ENCODE measurements at places on chromosomes 11 and 22.

- DNase-seq: no peak
Measured at GRCh38 chr11:106585061-106585460, 433.2 kb downstream of the GUCY1A2 start.

- DNase-seq: peak; percentile 19
Measured at GRCh38 chr11:32118025-32118974, 27.4 kb downstream of the RCN1 start.

- DNase-seq: peak; percentile 22
Measured at GRCh38 chr22:38305471-38306448, 11.5 kb downstream of the CSNK1E start.

DNA sequence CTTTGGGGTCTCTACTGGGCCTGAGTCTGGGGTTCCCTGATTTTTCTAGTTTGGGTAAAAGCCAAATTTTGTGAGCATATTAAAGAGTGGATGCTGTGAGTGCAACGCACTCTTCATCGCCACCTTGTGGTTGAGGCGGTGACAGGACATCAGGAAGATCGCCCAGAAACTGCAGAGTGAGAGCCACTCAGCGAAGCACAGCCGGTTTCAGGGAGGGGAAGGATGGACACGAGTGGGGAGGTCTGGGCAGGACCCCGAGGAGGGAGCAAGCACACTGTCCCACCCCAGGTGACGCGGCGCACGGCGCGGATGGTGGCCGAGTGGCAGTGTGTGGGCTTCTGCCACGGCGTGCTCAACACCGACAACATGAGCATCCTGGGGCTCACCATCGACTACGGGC is 9.1 kb downstream of the SELENOO start:
- DNase-seq: no peak

GRCh38 chr11:127109796-127110480 is 109.4 kb upstream of the KIRREL3 start:
- DNase-seq: no peak

DNA sequence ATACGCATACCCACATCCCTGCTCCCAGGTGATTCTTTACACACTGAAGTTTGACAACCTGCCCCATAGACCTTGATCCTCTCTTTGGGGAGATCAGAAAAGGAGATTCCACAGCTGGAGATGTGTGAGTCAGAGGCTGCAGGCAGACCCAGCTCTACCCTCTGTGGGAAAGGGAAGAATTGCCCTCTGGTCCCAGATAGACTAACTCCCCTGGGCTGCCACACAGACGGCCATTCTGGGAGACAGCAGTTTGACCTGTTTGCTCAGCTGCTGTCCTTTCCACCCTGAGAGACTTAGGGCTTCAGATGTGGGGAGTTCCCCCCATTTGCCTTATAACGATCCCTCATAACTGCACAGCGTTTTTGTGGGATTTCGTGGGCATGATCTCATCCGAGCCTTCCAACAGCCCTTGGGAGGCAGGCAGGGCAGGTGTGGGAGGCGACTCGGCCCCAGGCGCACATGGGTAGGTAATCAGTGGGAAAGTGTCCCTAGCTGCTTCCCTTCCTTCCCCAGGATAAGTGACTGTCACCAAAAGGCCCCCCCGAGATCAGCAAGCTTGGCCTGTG is 14.1 kb downstream of the FAM83F start:
- DNase-seq: no peak

GRCh38 chr11:11169715-11170351 is 183.2 kb downstream of the CSNK2A3 start:
- no peak for DNase-seq

DNA sequence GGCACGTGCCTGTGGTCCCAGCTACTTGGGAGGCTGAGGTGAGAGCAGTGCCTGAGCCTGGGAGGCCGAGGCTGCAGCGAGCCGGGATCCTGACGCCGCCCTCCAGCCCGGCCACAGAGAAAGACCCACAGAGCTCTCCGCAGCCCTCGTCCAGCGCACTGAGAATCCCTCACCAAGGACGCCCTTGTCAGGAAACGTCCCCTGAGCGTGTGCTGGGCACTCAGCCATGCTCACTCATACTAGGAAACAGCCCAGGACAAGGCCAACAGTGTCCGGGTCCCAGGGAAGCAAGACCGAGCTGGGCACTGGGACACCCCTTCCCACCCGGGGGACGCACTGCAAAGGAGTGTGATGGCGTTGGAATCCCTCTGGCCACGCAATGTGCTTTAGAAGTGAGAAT is 14.5 kb downstream of the DEAF1 start:
- no peak for DNase-seq

DNA sequence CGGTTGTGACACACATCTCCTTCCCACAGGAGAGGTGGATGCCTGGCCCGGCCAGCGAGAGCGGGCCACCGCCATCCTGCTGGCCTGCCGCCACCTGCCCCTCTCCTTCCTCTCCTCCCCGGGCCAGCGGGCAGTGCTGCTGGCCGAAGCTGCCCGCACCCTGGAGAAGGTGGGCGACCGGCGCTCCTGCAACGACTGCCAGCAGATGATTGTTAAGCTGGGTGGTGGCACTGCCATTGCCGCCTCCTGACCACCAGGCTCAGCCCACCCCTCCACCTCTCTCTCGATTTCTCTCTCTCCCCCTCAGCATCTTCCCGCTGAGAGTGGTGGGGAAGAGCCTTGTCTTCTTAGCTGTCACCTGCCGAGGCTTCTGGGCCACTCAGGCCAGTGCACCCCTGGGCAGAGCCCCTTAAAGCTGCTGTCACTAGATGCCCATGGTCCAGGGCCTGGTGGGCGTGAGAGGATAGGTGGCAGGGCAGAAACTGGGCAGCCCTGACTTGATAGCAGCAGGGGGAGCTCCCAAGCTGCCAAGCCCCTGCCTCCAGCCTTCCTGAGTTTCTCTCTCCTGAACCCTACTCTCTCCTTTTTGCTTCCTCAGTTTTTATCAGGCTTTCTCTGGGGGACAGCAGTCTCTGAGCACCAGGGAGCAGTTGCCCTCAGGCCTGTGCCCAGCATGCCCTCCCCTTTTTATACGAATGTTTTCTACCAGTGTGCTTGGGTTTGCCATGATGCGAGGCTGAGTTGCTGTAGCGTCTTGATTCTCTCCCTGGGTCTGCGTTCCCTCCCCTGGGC is 9.3 kb downstream of the SHISA8 start:
- DNase-seq: no peak

DNA sequence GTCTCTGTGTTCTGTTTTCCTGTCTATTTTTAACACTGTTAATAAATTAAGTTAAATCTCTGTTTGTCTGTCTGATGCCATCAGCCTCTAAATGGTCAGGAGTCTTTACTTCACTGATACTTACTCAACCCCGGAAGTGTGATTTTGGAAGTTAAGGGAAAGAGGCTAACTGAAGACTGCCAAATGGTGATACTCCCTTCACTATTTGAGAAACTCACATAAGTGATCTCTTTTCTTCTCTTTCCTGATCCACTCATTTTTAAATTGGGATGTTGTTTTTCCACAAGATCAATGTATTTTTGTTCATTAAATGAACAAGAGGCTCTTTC is 389 bp upstream of the CASP12 start:
- no peak for DNase-seq

DNA sequence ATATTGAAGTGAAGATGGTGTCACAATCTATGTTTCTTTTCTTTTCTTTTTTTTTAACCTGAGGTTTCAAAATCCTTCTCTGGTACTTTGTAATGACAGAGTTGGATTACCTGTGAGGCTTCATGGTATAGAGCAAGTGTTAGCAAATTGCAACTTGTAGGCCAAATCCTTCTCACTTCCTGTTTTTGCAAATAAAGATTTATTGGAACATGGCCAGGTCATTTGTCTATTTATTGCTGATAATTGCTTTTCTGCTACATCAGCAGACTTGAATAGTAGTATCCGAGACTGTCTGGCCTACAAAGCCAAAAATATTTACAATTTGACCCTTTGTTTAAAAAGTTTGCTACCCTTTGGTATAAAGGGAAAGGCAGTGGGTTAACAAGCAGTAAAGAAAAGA is 1059.4 kb upstream of the CCDC90B start:
- DNase-seq: no peak

- no peak for DNase-seq
Measured at GRCh38 chr11:75667255-75667830, 1.5 kb downstream of the MAP6 start.

GRCh38 chr11:14927146-14927545 is 35.1 kb upstream of the CYP2R1 start:
- no peak for DNase-seq

DNA sequence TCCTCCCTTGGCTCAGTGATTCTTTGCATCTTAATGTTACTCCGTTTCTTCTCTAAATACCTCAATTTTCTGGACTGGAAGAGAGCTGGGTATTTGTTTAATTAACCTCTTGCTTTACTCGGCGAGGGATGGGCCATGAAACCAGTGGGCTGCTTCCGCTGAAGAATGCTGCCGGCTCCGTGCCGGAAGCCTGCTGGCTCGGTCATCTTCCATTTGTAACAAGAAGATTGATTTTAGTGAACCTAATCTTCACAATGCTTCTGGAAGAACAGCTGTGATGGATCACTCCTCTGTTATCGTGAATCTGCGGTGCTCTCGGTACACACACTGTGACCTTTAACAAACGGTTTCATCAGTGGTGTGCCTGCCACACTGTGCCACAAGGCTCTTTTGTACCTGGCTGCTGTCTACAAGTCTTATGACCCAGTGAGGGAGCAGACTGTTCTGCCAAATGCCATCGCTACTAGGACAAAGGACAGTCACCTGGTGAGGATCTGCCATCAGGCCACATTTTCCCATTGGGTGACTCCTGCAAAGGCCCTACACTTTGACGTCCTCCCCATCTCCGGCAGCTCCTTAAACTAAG is 25.3 kb upstream of the PARVB start:
- no peak for DNase-seq

- no peak for DNase-seq
Measured at GRCh38 chr11:4006946-4007680, 87.5 kb upstream of the RRM1 start.

GRCh38 chr11:113188371-113188834 is 126.0 kb upstream of the TTC12 start:
- peak; percentile 84 for DNase-seq

GRCh38 chr11:44493383-44493782 is 72.1 kb upstream of the CD82 start:
- DNase-seq: no peak

DNA sequence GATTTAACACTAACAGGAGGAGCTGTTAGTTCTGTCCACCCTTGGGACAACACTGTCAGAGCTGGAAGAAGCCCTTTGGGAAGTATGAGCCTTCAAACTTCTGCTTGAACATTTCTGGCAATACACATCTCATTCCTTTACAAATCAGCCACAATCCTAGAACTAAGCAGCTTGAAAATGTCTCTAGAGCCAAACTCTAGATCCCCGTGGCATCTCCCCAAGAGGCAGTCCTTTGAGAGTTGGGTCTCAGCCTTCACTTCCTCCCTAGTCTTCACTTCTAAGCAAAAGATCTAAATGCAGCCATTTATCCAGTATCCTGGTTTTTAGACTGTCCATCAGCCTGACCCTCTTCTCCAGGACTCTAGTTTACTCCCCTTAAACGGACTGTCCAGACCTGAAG is 26.9 kb downstream of the ARFGAP2 start:
- no peak for DNase-seq

DNA sequence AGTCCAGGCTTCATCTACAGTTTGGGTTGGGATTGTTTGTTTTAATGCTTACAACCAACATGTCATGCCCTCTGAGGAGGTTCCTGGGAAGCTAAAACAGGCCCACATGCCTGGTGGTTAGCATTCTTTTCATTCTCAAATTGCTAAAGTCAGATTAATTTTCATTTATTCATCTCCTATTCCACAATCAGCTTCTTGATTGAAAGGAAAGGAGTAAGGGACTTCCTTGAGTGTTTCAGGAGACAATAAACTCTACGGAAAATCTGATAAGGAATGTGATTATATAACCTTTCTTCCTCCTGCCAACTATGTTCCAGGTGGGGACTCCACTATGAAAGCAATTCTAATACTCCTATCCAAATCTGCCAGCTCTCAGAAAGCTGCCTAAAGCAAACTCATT is 30.8 kb downstream of the MRTFA start:
- no peak for DNase-seq

DNA sequence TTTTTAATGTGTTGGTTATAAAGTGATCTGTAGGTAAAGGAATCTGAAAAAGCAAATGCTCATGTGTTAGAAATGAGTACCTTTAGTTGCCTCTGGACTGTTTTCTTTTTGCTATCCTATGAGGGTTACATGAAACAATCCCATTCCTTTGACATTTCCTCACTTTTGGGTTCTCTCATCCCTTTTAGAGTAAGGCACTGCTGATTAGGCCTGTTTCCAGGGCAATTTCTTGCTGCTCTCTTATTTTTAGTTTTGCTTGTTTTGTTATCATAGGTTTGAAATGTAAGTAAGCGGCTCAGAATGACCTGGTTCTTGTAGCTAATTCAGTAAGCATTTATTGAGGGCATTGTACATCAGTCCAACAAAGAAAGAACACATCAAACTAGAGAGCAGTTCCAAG is 138.9 kb downstream of the DDX10 start:
- no peak for DNase-seq

GRCh38 chr11:117575856-117576255 is 221.2 kb downstream of the DSCAML1 start:
- no peak for DNase-seq

DNA sequence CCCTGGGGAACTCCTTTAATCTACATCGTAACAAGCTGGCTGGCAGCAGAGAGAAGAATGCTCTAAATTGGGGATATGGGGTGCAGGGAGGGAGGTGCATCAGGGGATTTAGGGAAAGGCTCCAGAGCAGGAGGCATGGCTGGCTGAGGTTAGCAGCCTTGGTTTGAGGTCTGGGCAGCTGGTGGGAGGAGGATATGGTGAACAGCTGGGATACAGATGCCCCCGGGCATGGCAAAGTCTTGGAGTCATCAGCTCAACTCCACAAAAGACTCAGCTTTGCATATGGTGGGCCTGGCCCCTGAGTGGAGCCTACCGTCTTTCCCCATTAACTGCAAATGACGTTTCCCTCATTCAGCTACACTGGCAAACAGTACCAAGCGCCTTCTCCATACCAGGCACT is 5.4 kb downstream of the FAM83F start:
- DNase-seq: no peak

DNA sequence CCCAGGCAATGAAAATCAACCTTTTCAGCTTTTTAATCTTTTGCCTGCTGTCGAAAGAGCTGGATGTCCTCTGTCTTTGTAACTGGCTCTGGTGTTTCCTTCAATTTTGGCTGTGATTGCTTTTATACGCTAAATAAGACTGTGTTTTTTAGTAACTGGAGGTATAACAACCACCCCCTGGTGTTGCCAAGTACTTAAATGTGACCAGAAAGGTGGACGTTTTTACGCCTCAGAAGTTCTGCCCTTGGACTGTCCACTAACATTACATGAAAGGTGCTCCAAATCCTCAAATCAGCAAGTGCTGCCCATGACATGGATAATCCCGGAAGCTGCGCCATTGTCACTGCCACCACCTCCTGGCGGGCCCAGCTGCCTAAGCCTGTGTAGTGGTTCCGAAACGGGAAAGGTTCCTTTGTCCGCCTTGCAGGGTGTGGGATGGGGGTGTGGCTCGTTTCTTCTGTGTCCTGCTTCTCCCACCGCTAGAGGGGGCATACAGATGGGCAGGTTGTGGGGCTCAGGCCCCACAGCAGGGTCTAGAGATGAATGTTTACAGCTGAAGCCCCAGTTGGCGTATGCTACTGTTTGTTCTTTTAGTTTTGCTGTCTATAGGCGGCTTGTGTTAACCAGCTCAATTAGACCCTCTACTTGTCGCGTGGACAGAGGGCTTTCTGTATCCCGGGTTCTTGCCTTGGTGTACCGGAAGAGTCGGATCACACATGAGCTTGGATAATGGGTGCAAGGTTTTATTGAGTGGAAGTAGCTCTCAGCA is 82.2 kb upstream of the SEPTIN5 start:
- DNase-seq: no peak

Measured in inflammatory macrophage treated with lipopolysaccharide for 1 hour (primary cell).